ENCODE measurements at places on chromosomes 5 and 9.

- DNase-seq, result no peak
These were observed 11.3 kb downstream of the FRMD3 start for GRCh38 chr9:83526901-83527300.

DNA sequence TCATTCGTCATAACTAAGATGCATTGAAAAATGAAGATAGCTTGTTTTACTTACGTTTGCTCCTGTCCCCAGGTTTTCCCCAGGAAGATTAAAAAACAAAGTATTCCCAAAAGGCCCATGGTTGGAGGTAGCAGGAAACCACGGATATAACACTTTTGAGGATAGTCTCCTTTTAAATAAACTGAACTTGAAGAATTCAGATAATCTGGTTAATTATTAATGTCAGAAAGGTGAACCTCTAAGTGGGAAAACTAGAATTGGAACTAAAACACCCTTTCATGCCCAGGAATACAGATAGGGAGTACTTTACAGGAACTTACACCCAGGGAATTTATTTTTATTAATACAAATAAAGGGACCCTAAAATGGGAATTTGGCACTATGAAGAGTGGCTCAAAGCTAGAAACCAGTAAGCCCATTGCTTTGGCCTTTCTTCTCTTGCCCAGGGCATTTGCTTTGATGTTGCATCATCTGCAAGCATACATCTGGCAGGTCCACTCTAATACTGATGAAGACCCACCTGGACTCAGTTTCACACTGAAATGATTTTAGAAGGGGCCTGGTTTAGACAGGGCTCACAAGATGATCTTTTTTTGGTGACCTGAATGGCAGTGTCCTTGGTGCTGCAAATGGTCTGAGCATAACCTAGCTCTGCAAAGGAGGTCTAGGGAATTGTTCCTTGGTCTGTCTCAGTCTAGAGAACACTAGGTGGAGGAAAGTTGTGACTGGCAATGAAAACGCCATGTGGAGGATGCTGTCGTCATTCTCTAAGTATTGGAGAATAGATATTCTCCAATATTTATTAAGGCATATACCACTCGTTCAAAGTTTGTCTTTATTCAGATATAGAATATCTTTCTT, at the start of gene C5:
TSS of gene C5 (minus strand) at position 148 of the 861 bp plus-strand sequence. CDS start at position 119, 29 bp downstream.
- no peak for DNase-seq

DNA sequence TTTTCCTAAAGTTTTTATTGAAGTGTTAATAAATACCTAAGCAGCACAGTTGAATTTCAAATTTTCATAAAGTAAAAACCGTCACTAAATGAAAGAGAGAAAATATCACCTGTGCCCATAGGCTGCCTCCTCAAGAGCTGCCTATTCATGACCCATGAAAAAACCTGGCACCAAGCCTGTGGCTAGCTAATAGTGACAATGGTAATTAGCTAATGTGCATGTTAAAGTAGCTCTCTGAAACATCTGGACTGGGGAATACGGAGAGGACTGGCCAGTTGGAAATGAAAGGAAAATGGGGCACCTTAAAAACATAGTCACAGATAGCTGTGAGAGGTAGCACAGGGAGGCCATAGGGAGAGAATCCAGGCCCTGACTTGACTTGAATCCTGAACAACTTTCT, 5.4 kb upstream of the GNE start:
- no peak for DNase-seq

DNA sequence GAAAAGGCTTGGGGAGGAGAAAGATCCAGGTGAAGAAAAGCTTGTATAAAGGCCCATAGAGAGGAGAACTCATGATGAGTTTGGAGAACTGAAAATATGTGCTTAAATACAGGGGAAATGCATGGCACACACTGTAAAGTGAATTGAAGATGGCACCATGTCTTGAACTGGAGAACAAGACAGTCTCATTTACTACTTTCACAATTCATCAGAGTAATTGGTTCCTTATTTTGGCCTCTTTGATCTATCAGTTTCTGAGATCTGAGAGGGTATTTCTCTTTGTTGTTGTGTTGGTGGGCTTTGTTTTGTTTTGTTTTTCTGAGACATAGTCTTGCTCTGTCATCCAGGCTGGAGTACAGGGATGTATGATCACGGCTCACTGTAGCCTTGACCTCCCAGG, 98.2 kb downstream of the CEMIP2 start:
- DNase-seq, result no peak

GRCh38 chr9:104986096-104986495, 58.1 kb upstream of the ABCA1 start:
- DNase-seq, result no peak

- no peak for DNase-seq
These were observed 407.0 kb upstream of the GRAMD2B start for GRCh38 chr5:126016256-126016655.

DNA sequence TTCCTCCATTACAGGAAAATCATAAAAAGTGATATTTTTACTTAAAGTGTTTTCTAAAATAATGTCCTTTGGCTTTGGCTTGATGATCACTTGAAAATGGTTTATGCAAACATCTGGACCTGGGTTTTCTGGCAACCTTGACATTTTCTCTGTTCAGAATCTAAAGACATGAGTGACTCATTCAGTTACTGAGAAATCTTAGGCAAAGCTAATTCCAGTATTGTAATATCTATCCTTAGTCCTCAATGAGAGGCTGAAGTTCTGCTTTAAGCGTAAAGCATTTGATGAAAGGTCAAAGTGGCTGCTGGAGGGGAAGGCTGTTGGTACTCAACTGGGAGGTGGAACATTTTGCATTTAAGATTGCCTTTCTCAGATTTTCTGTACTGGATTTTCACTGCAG, 2.3 kb downstream of the MAN2A1 start:
- no peak for DNase-seq

- no peak for DNase-seq
These were observed 1.6 kb downstream of the ANXA2R start for GRCh38 chr5:43038496-43038989.

DNA sequence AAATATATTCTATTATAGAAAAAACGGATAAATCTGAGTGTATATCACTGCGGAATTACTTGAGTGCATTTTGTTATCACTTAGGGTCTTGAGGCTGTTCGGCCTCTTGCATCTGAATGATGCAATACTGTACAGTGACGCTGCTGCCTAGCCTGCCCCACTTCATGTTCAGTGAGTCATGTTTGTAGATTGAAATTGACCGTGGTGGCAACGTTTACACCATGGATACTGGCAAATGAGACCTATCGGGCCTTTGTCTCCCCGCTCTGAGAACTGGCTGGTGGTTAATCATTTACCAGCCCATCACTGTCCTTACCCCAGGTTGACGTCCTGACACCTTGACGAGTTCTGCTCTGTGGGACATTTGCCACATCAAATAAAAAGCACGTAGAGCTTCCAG, 510.1 kb upstream of the ADAMTS16 start:
- no peak for DNase-seq

GRCh38 chr9:136331030-136331429, 3.7 kb downstream of the GPSM1 start:
- DNase-seq, result no peak

DNA sequence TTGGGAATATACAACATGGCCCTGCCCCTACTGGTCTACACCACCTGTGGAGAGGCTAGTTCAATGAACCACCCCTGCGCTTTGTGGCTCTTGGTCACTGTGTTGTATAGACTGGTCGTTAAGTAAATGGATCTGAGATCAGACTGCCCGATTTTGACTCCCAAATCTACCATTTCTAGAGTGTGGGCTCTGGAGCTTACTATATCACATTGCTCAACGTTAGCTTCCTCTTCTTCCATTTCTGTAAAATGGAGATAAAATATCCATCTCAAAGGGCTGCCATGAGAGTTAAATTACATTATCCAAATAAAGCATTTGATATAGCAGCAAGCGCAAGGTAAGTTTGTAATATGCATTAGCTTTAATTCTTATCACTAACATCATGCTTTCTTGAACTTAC, 52.7 kb upstream of the IFNK start:
- no peak for DNase-seq

Measured in HCT116 (cell line).